Glutamatergic neuron (in vitro differentiated cells): ENCODE measurements at places on chromosomes 5 and 9.

DNA sequence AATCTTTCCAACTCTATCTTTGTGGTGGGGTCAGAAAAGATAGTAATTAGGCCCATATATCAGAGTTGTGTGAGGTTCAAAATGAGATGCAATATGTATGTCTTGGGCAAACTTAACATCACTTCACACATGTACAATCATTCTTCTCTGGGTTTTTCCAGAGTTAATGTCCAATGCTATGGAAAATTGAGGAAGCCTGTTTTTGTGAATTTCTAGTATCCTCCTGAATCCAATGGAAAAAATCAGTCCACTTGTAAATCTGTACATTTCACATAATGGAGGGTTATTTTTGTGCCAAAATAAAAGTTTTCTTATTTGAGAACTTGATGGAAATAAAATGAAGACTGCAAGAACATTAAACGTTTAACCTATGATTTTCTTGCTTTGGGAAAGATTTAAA is 155.6 kb upstream of the SEMA6A start:
- H3K27me3 ChIP-seq = peaks cover 1% of the 10 kb centered on the region
- no peak overlapping the region for H3K27ac ChIP-seq

- H3K36me3 ChIP-seq = no peaks in the 10 kb centered on the region
- H3K27me3 ChIP-seq = no peaks in the 10 kb centered on the region
- no peak overlapping the region for H3K4me3 ChIP-seq
- DNase-seq = no peak
- no peaks in the 10 kb centered on the region for H3K4me1 ChIP-seq
Measured at GRCh38 chr5:3659907-3660306, 64.3 kb downstream of the IRX1 start.

DNA sequence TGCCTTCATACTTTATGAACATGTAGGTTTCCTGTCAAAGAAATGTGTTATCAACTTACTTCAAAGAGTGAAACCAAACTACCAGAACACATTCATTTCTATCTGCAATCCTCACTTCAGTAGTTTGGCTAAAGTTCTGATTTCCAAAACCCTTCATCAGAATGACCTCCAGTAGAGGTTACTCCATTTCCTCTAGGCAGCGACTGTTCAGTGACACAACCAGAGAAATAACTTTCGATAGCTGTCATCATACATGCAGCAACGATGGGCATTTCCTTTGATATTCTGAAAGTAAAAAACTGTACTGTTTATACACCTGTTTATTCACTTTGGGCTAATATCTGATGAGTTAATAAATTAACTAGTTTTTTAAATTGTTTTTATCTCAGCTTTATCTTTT is 532.5 kb upstream of the IZUMO3 start:
- no peaks in the 10 kb centered on the region for H3K4me1 ChIP-seq
- DNase-seq = no peak
- H3K4me3 ChIP-seq = no peak overlapping the region
- no peaks in the 10 kb centered on the region for H3K27me3 ChIP-seq

- no peak overlapping the region for H3K27ac ChIP-seq
- H3K27me3 ChIP-seq = no peaks in the 10 kb centered on the region
- H3K36me3 ChIP-seq = no peaks in the 10 kb centered on the region
- DNase-seq = no peak
- no peak overlapping the region for H3K4me3 ChIP-seq
Measured at GRCh38 chr9:76592091-76592973, 133.3 kb downstream of the GCNT1 start.
